ENCODE measurements at places on chromosomes 4 and X.

- no peak for DNase-seq
Measured at GRCh38 chrX:14913241-14913640, 40.0 kb downstream of the MOSPD2 start.

- DNase-seq, result no peak
Measured at GRCh38 chr4:73761856-73762255, 21.5 kb downstream of the CXCL8 start.

- DNase-seq, result no peak
Measured at GRCh38 chr4:128159967-128160366, 98.9 kb downstream of the LARP1B start.

DNA sequence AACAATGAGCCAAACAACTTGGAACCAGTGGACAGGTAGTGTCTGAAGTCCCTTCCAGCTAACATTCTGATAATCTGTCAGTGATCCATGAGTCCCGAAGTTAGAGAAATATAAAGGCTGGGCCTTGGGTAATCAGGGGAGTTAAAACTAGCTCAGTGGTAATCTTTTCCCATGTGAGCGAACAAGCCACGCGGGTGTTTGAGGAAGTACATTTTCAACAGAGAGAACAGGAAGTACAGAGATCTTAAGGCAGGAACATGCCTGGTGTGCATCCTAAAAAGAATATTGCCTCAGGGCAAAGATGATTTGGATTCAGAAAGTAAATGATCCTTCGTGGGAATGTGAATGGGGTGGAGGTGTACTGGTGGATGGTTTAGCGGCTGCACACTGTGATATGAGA is 42.9 kb downstream of the FNIP2 start:
- DNase-seq, result peak; percentile 27

- DNase-seq, result no peak
Measured at GRCh38 chr4:57370691-57371090, 260.5 kb upstream of the IGFBP7 start.

DNA sequence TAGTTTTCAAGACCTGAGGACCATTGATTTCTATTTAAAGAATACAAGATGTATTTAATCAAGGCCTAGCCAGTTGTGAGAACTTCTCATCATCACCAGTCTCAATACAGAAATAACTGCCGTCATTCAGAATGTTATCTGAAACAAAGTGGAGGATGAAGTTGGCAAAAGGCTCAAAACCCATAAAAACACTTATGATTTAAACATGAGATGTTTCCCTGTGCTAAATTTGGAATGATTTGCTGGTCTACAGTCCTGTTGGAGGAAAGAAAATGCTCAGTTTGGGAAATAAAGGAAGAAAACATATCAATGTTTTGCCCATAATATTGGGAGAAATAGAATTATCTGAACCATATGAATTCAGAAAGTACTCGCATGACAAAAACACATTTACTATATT is 192.2 kb downstream of the ADGRA3 start:
- no peak for DNase-seq

DNA sequence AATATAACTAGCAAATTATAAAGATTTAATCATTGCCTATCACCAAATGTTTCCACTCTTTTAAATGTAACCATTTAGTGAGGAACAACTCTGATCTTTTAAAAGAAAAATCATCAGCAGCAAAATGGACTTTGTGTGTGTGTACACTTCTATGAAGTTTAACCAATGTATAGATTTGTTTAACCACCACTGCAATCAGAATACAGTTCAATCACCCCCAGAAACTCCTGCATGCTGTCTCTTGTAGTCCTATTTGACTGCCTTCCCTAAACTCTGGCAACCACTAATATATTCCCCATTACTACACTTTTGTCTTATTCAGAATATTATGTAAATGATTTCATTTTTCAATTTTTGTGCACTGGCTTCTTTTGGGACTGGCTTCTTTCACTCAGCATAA is 1.7 kb upstream of the TCEAL8 start:
- DNase-seq, result no peak

GRCh38 chr4:140135529-140136088 is 18.4 kb downstream of the MAML3 start:
- DNase-seq, result no peak

GRCh38 chr4:174505892-174506291 is 16.4 kb downstream of the HPGD start:
- DNase-seq, result no peak

GRCh38 chr4:88908521-88908920 is 148.5 kb downstream of the FAM13A start:
- no peak for DNase-seq

GRCh38 chrX:120251471-120252011 is 929 bp downstream of the ZBTB33 start:
- DNase-seq, result peak; percentile 76

- DNase-seq, result no peak
Measured at GRCh38 chr4:114373508-114373907, 225.1 kb upstream of the UGT8 start.

DNA sequence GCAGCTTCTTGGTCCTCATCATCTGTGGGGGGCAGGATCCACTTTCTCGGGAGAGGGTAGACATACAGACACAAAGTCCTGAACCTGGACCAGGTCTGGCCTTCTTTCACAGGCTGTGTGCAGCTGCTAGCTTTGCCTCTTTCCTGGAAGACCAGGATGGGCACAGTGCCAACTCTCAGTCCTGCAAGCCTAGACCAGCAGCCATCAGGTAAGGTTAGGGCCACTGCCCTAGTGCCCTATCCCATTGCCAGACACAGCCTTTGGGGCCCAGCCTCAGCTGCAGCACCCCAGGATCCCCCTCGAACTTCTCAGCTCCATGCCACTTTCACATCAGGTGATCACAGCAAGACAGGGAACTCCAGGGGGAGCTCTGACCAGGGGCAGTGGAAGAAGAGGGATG is 38.4 kb downstream of the ZNF185 start:
- no peak for DNase-seq

- DNase-seq, result no peak
Measured at GRCh38 chrX:69280933-69281332, 115.7 kb upstream of the PJA1 start.

DNA sequence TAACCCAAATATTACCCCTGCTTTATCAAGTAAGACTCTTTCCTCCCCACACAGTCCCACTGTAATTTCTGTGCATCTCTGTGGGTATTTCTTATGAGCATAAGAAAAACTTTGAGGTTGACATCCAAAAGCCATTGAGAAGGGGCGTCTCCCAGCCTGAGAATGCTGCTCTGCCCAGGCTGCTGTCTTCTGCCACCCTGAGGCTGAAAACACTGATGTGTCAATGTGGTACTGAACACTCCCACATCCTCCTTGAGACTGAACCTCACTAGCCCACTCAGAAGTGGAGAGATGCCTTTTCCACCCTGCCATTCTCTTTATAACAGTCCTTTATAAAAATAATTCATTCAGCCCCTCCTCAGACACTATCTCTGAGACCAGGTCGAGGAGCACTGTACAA is 120.8 kb downstream of the SMIM20 start:
- DNase-seq, result no peak

GRCh38 chrX:136203951-136204350 is 47.2 kb downstream of the MAP7D3 start:
- DNase-seq, result no peak

- DNase-seq, result no peak
Measured at GRCh38 chr4:7074426-7074825, 6.6 kb upstream of the GRPEL1 start.

DNA sequence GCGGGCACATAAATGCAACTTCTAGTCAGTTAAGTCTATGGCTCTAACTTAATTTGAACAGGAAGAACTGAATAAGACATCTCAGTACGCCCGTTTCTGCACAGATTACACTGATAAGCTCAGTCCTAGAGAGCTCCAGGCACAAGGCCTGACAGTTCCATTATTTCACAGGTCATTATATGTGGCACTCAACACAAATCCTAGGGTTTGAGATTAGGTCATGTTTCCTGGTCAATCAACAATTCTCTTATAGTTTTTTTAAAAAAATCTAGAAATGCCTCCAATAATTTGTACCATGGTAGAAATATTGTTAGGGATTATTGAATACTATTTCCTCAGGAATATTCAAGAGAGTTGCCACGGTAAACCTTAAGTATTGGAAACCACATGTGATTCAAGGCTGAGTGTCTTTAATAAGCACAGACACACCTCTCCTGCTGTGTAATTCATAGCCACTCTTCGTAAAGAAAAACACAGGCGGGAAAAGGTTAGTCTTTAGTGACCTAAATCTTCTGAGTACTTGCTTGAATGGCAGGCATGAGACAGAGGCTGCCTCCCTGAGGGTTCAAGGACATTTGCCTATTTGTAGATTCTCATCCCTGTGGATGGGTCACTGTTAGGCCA is 342.9 kb upstream of the ADGRL3 start:
- no peak for DNase-seq

DNA sequence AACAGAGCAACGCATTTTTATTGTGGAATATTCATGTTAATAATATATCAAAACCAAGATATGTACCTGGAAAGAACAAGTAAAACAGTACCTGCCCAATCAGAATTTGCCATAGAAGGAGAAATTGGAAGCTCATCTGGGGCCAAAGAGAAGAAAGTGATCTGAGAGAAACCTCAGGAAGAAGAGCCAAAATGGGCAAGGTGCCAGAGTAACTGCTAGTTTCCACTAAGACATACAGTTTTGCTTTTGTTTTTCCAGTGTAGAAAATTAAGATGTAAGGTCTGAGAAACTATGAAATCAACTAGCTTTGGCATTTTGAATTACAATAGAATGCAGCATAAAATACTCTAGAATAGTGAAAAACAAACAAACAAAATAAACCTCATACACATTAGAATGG is 2201.2 kb downstream of the ARAP2 start:
- no peak for DNase-seq

- DNase-seq, result no peak
Measured at GRCh38 chrX:3393581-3394111, 47.2 kb upstream of the MXRA5 start.

GRCh38 chr4:141352331-141352730 is 131.6 kb downstream of the ZNF330 start:
- DNase-seq, result no peak

GRCh38 chr4:149910604-149911350 is 95.1 kb upstream of the IQCM start:
- DNase-seq, result no peak

GRCh38 chr4:83219344-83220331 is 65.0 kb downstream of the COQ2 start:
- no peak for DNase-seq

DNA sequence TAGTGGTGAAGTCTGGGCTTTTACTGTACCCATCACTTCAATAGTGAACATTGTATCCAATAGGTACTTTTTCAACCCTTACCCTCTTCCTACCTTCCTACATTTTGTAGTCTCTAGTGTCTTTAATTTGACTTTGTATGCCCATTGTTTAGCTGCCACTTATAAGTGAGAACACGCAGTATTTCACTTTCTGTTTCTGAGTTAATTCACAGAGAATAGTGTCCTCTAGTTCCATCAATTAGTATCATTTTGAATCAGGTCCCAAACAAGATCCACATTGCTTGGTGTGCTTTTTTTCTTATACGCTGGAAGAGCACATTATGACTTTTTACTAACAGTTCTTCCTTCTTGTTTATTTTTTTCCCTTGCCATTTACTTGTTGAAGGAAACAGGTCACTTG is 176.0 kb upstream of the WDFY3 start:
- DNase-seq, result no peak

DNA sequence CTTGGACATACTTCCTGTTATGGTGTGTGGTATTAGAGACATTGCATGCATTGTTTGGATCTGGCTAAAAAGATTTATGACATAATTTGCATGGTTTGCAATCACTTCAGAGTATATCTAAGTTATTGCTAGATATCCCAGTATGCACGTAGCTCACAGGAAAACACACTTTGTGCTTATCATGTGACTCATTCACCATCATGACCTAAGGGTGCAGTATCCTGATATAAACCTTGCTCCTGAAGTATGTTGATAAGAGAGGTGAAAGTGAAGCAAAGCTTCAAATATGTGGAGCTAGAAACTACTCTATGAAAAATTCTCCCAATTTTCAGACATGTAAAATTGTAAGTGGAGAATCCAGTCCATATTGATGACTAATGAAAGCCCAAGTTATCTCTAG is 46.9 kb upstream of the GRXCR1 start:
- DNase-seq, result no peak

- no peak for DNase-seq
Measured at GRCh38 chr4:23746027-23746426, 143.8 kb downstream of the PPARGC1A start.

- DNase-seq, result peak; percentile 77
Measured at GRCh38 chr4:2261110-2261852, 628 bp downstream of the MXD4 start.

GRCh38 chr4:12963291-12963690 is 520.8 kb downstream of the RAB28 start:
- no peak for DNase-seq

DNA sequence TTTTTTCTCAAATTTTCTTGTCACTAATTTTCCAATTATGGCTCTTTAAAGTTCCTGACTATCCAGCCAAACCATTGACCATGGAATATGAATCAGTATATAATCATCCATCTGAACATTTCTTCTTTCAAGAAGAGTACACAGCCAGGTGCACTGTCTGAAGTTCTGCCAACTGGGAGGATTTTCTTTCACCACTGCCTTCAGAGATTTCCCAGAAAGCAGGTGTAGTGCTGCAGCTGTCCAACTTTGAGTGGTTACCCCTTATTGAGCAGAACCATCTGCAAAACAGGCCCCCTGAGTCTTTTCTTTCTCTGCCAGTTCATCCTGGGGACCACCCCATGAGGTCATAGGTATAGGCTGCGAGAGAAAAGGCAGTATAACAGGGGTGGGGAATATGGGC is 1213.2 kb downstream of the RAPGEF2 start:
- DNase-seq, result no peak

GRCh38 chrX:71870208-71871098 is 40.2 kb upstream of the NHSL2 start:
- peak; percentile 4 for DNase-seq
